ENCODE measurements at places on chromosomes 2 and 18.

DNA sequence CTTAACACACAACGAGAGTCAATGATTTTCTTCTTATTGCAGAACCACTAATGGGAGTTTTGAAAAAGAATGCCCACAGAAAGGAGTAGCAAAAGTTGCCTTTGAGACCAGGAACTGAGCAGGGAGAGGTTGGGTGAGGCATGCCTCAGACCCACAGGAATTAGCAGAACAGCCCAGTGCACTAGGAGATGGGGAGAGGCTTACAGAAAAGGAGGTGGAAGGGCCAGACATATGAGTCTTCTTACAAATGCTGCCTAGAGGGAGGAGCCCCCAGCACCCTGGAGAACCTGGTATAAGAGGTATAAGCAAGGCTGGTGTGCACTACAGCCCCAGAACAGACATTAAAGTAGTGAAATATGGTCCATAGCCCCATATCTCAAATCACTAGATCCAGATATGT is 162.0 kb downstream of the DTNA start:
- no peak for DNase-seq

- no peak for DNase-seq
Observed at GRCh38 chr2:126748929-126749518, 93.1 kb downstream of the GYPC start.

DNA sequence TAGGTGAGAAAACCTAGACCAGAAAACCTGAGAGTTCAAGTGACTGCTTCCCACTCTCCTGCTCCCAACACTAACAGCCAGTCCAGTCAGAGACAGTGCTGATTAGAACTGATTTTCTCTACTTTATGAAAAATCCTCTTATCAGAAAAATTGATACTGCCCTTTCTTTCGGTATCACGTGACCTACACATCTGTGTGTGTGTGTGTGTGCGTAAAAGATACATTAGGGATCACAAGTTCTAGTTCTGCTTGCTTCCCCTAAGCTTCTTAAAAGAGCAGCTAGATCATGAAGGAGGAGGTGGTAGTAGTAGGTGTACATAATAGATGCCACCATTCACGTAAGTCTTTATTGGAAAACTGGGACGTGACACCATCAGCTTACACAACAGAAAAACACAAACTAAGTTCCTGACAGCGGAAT is 1.5 kb downstream of the ARL5A start:
- no peak for DNase-seq

DNA sequence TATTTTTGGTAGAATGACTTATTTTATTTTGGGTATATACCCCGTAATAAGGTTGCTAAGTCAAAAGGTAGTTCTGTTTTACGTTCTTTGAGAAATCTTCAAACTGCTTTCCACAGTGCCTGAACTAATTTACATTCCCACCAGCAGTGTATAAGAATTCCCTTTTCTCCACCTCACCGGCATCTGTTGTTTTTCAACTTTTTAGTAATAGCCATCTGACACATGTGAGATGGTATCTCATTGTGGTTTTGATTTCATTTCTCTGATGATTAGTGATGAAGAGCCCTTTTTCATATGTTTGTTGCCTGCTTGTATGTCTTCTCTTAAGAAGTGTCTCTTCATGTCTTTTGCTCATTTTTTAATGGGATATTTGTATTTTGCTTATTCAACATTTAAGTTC is 215.2 kb upstream of the TFPI start:
- no peak for DNase-seq

- no peak for DNase-seq
Observed at GRCh38 chr18:13872932-13873331, 42.4 kb downstream of the MC2R start.

DNA sequence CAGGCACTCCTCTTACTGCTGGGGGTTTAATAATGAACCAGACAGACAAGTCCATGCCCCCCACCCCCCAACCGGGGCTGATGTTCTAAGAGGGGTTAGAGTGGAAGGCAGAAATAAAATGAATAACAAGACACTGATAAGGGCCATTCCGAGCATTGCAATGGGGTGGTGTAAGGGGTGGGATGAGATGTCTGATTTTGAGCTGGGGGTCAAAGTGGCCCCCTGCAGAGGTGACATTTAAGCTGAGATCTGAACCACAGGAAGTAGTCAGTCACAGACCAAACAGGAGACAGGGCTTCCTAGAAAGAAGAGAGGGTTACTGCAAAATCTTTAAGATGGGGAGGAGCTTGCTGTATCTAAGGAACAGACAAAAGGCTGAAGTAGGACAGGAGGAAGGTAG is 180.6 kb upstream of the SH3BP4 start:
- no peak for DNase-seq

DNA sequence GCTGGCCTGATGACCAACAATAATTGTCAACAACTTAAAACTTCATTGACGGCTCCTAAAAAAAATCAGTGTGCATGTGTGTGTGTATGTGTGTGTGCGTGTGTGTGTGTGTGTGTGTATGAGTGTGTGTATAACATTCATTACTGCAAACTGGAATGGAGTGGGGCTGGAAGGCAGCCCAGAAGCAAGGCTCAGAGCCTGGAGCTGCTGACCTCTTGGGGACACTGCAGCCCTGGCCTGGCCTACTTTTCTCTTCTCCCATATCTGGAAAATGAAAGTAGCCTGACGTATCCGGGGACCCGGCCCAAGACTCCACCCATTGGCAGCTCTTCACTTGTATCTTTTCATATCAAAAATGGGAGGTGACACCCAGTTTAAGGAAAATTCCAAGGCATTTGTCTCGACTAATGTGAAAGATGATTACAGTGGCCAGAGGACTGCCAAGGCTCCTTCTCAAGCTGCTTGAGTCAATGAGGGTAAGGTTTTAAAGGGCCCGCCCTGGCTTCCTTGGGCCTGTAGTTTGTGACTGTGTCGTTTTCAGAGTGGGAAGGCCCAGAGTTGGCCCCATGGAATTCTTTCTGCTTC is 72.4 kb upstream of the IL1R1 start:
- peak; percentile 89 for DNase-seq

DNA sequence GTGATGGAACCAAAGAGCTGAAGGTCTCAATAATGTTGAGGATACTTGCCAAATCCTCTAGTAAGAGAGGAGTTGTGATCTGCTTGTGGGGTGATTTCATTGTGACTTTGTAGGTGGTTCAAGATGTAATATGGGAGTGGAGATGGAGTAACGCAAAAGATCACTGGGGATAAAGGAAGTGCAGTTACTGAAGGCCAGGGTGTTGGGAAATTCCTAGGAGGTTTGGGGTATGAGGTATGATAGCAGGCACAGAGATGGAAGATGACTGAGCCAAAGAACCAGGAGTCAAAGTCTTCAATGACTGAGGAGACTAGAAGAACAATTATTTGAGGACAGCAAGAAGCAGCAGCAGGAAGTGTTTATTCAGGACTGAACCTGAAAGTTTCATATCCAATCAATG is 222.6 kb downstream of the NCKAP5 start:
- no peak for DNase-seq

DNA sequence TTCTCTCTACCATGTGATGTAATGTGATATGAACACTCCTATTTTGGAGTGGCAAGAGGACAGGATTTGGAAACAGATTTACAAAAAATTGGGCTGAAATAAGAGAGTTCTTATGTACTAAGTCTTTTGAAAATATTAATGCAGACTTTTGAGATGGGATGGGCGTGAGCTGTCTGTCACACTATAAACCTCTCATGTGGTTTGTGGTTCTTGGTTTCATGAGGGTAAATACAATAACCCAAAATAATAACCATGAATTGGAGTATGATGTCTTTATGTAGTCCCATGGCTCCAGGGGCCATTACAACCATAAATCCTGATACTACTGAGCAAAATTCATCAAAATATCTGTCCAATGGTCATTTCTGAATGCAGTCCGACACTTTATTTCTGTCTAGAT is 668.0 kb downstream of the MBD2 start:
- no peak for DNase-seq

DNA sequence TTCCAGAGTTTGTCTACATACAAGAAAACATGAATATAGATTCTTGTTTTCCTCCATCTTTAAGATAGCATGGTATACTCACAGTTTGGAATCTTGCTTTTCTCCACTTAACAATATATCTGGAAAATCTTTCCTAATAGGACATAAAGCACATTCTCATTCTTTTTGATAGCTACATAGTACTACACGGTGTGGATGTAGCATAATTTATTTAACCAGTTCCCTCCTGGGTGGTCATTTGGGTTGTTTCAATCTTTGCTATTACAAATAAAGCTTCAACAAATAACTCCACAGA is 19.7 kb downstream of the MXD1 start:
- DNase-seq = no peak

All from right hindlimb (tissue), 1 donor.